ENCODE measurements at places on chromosomes 3 and 15. TPM values are rescaled to one million over a fixed set of nuclear protein-coding genes. Genes with fewer than 3 reads are reported as not detected.

Gene SERINC4
- total RNA-seq: not detected

Gene CLDN16
- not detected for total RNA-seq

Gene SH3GL3
- total RNA-seq: 0.29 TPM

Gene ZNF662
- 9.8 TPM for total RNA-seq

Gene SLC7A14
- total RNA-seq: 0.05 TPM

Gene PIGB
- total RNA-seq: 16.1 TPM

Gene NOX5
- total RNA-seq: 0.09 TPM

Gene MAGI1
- total RNA-seq: 31.5 TPM

Gene TTLL13
- not detected for total RNA-seq

Gene SEMA7A
- 2.0 TPM for total RNA-seq

Gene GOLGA6B
- total RNA-seq: not detected

Gene DLL4
- 7.4 TPM for total RNA-seq

Gene ZNF860
- 2.3 TPM for total RNA-seq

Gene BNIP2
- 110 TPM for total RNA-seq

Gene NTRK3
- 34.3 TPM for total RNA-seq

Gene AMIGO3
- total RNA-seq: not detected

Gene MYL3
- total RNA-seq: 3.2 TPM

Gene OR5K2
- total RNA-seq: not detected

Gene SAMD7
- not detected for total RNA-seq

Gene GRIP2
- 3.7 TPM for total RNA-seq

Gene EBLN2
- 4.0 TPM for total RNA-seq

All from posterior vena cava (tissue), 2 donors.